HEK293T (cell line): ENCODE measurements at places on chromosomes 1 and 21.
A peak's percentile ranks its signal among the peaks of the same experiment; 100 is the strongest.

DNA sequence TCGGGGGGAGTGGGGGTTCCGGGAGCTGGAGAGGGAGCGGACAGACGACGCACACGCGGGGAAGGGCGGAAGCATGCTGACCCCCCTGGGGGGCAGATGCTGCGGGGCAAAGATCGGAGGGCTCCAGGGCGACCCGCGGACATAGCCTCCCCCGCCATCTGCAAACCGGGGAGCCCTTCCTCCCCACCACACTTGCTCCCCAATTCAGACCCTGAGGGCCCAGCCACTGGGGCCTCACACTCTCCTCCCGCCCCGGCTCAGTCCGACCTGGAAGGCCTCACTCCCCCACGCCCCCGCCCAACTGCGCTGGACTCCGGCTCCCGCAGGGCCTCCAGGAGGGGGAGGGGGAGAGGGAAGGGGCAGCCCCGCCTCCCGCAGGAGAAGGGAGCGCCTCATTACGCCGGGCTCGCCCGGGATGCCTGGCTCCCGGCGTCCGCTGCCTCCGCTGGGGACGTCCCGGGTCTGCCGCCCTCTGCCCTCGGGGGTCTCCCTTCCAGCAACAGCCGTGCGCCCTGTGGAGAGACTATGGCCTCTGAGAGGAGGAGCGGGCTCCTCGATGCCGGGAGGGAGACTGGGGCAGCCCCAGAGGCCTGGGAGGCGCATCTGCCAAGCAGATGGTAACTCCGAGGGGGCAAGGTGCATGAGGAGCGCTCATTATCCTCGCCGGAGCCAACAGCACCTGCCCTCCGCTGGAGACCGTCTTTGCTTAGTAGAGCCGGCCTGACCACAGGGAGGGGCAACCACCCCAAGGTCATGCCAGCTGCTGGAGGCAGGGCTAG is 636 bp upstream of the CAMK2N1 start:
- peak; percentile 64 for DNase-seq

DNA sequence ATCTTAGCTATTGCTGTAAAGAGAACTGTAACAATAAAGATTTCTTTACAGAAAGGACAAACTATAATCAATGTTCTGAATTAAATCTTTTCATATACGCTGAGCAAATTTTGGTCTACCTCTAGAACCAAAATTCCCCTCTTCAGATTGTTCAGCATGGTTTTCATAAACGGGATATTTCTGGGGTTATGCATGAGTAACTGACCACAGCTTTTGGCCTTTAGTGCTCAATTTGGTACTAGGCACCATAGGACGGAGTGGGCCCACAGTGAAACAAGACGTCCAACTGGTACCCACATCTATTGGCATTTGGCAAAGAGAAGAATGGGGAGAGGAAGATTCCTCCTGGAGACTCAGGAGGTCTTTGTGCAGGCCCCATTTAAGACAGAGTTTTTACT is 184.5 kb downstream of the TGFBR3 start:
- DNase-seq = no peak

GRCh38 chr1:241579434-241579833 is 47.3 kb downstream of the KMO start:
- no peak for DNase-seq

GRCh38 chr1:72635719-72636118 is 353.4 kb upstream of the NEGR1 start:
- no peak for DNase-seq

- no peak for DNase-seq
These were observed 47.2 kb upstream of the RASAL2 start for GRCh38 chr1:178046591-178047270.

DNA sequence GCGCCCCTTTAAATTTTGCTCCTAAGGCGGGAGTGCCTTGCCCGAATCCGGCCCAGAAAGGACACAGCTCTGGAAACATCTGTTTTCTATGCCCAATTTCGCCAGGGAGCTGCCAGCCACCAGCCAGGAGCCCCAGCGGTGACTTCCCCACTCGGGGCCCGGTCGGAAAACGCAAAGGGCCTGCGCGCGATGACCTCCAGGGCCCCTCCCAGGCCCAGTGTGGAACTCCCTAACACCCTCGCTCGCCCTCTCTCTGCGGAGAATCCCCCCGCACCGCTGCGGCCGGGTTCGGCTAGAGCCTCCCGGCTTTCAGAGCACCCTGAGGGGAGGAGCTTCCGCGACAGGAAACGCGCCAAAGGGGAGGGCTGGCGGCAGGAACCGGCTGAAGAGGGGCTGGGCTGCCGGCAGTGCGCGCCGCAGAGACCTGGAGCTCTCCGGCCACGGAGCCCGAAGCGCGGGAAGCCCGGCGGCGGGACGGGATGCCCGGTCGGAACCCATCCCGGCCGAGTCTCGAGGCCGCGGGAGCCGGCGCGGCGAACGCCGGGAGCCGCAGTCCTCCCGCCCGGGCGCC is 505 bp downstream of the CLSPN start:
- DNase-seq = peak; percentile 87

- no peak for DNase-seq
These were observed 2.3 kb downstream of the PACC1 start for GRCh38 chr1:212412374-212412773.

DNA sequence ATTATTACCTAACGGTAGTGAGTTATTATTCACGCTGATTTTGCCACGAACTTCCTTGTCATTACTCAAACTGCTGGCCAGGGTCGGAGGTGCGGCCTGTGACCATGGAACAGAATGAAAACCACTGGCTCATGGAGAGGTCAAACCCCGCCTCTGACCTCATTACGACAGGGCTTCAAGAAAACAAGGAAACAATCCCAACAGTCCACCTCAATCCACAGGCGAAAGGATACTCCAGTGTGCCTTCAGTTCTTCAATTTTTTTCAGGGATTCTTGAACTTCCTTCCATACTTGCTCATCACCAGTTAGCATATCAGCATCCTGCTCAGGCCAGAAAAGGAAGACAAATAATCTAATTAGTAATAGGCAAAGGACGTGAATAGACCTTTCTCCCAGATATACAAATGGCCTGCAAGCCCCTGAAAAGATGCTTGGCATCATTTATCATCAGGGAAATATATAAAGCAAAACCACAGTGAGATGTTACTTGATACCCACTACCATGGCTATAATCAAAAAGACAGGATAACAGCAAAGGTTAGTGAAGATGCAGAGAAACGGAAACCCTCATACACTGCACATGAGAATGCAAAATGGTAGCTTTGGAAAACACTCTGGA is 643.4 kb downstream of the SMYD3 start:
- no peak for DNase-seq

- DNase-seq = no peak
These were observed 19.4 kb upstream of the KCNAB2 start for GRCh38 chr1:6026095-6026809.

DNA sequence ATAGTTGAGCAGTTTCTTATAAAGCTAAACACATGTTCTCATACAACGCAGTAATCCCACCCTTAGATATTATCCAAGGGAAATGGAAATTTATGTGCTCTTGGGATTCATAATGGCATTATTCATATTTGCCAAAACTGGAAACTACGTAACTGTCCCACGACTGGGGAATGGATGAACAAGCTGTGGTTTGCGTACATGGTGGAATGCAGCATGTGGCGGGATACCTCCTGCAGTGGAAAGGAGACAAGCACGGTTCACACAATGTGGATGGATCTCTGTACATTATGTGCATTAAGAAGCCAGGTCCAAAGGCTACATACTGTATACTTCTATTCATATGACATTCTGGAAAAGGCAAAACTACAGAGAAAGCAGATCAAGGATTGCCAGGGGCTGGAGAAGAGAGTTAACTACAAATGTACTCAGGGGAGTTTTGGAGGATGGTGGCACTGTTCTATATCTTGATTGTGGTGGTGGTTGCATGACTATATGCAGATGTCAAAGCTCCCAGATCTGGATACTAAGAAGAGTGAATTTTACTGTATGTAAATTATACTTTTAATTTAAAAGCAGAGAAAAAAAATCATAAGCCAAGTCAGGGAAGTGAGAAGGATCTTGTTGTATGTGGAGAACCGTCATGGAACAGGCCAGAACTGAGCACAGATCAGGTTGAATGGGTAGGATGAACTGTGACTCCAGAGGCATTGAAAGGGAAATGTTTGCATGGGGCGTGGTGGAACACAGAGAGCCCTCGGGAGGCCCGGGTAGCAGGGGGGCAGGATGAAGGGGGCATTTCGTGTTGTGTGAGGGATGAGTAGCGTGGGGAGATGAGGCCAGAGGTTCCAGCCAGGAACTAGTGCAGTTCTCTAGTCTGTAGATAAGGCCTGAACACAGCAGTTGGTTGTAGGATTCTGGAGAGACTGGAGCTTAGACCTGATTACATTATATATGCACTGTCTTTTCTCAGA is 90.7 kb downstream of the GALNT2 start:
- no peak for DNase-seq

GRCh38 chr1:97151651-97152050 is 430.1 kb downstream of the PTBP2 start:
- no peak for DNase-seq

- no peak for DNase-seq
These were observed 601.0 kb downstream of the NUF2 start for GRCh38 chr1:163922743-163923201.

- DNase-seq = no peak
These were observed 52.7 kb upstream of the GRHL3 start for GRCh38 chr1:24266398-24266941.

GRCh38 chr1:88462488-88463261 is 221.4 kb upstream of the PKN2 start:
- DNase-seq = peak; percentile 77

- DNase-seq = no peak
These were observed 13.8 kb downstream of the MIER1 start for GRCh38 chr1:66938613-66939012.

DNA sequence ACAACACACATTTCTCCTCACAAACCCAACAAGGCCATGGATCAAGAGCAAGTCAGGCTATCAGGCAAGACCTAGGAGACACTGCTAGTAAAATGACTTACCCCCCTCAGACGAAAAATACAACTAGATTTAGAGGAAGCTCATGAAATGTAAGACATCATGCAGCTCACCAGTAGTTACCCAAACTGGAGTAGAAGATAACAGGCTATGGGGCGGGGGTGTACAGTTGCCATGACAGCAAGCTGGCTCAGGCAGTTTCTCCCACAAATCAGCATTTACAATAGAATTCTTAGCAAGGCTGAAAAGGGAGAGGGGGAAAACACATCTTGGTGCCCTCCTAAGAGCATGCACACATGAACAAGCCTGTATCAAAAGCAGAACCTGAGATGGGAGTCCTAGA is 13.9 kb downstream of the TPM3 start:
- DNase-seq = no peak

DNA sequence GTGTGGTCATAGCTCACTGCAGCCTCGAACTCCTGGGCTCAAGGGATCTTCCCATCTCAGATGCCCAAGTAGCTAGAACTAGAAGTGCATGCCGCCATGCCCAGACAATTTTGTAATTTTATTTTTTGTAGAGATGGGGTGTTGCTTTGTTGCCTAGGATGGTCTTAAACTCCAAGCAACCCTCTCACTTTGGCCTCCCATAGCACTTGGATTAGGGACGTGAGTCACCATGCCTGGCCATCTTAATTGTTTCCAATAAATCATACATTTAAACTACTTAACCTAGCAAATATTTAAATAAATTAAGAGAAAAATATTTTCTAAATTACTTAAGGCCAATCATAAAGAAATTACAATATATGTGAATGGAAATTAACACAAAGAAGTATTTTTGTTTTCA is 35.1 kb upstream of the ADGRL4 start:
- DNase-seq = no peak

GRCh38 chr1:234725177-234726132 is 115.5 kb upstream of the IRF2BP2 start:
- no peak for DNase-seq

DNA sequence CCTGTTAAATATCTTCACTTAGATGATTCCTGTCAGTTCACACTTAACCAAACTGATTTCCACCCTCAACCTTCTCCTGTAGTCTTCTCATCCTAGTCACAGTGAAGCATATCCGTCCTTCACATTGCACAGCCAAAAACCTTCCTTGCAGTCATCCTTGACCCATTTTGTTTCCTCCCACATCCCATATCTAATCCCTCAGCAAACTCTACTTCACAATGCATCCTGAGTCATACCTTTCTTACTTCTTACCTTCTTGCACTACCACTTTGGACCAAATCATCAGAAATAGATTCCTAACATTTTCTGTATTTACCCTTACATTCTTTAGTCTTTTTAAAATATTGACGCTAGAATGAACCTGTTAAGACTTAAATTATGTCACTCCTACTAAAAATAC is 86.9 kb downstream of the OLFML2B start:
- no peak for DNase-seq

DNA sequence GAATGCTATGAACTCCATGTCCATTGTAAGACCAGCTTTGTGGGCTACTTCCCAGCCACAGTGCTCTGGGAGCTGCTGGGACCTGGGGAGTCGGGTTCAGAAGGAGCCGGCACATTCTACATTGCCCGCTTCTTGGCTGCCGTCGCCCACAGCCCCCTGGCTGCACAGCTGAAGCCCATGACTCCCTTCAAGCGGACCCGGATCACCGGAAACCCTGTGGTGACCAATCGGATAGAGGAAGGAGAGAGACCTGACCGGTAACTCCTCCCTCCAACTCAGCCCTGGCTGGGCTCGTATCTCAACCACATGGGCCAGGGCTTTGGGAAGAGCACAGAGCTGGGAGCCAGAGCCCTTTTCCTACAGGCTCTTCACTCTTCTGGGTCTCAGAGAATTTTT is 15.4 kb downstream of the MOV10 start:
- no peak for DNase-seq

DNA sequence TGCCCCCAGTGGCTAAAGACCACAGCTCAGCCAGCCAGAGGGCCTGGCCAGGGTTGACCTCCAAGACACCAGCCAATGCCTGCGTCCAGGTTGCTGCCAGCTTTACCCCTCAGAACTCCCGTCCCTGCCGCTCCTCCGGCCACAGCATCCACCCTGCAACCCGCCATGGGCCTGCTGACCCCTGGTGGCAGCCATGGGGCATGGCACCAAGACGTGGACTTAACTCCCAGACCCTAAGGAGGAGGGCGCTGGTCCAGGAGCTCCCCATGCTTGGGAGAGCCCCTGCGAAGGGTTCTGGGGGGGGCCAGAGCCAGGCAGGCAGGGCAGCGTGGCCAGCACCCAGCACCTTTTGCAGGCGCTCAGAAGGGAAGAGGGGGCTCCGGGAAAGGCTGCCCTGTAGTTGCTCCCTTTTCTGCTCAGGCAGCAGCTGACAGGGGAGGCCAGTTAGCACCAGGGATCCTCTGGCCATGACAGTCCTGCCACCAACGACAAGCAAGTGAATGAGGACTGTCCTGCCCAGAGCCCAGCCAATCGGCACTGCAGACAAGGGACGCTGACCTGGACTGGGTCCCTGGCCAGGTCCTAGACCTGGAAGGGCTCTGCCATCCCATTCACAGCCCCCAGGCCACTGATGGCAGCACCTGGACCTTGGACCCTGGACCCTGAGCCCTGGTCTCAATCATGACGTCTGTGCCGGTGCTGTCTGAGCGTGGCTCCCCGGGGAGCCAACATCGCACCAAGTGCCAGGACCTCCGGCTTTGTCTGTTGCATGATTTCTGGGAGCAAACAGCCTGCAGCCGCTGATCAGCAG is 246.2 kb downstream of the NPHP4 start:
- DNase-seq = peak; percentile 84

DNA sequence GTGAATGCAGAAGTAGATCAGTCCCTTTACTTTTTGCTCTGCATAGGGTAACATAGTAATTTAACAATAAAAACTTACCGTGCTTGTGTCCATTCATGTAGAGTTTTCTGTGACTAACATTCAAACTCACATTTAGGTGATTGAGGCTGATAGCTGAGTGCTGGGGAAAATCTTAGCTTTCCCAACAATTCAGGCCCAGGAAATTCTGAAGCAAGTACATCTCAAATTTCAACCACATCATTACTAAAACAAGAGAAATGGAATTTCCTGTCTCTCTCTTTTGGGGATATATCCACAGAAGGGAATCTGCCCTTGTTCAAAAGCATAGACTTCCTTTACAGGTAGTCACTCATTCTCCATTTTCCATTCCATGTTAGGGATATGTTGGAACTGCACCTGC is 33.1 kb upstream of the C1orf146 start:
- DNase-seq = no peak
